ENCODE measurements at places on chromosomes 3 and 15.

- no peak for DNase-seq
Measured at GRCh38 chr15:40930430-40931299, 1.5 kb downstream of the DLL4 start.

- no peak for DNase-seq
Measured at GRCh38 chr3:15017191-15017590, 47.9 kb downstream of the MRPS25 start.

DNA sequence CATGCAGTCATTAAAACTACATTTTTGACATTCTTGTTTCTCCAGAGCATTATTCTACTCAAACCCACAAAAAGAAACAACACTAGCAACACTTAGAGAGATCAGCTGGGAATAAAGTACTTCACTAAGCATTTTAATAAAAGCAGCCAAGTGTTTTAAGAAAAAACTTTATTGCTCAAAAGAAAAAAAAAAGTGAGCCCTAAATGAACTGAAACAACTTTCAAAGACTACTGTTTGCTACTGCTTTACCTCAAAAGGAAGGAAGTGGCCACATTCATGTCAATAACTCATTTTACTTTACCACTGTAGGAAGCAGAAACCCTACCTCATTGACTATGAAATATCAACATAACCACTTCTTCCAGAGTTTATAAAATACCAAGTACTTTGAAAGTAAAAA is 91.3 kb downstream of the UACA start:
- no peak for DNase-seq

- no peak for DNase-seq
Measured at GRCh38 chr3:70218471-70218870, 94.0 kb downstream of the MDFIC2 start.

DNA sequence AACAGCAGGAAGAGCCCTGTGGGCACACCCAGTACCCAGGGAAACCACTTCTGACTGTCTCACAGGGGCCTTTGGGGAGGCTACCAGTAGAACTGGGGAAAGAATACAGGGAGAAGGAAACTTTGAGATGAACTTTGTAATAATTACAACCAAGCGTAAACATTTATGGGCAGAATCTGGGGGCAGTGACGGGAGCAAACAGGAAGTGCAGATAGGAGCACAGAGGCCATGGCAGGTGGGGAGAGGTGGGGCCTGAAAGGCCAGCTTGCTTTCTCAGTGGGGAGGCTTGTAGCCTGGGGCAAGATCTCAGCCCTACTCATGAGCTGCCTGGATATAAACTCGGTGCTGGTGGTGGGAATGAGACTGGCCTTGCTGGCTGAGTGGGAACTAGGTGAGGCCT is 209.8 kb downstream of the PLCH1 start:
- DNase-seq = no peak

- DNase-seq = no peak
Measured at GRCh38 chr3:151843275-151843674, 29.4 kb downstream of the AADAC start.

- no peak for DNase-seq
Measured at GRCh38 chr3:25442486-25442885, 14.4 kb downstream of the RARB start.

- no peak for DNase-seq
Measured at GRCh38 chr3:109563149-109563548, 225.8 kb upstream of the DPPA4 start.

GRCh38 chr3:116950301-116951055 is 240.9 kb downstream of the TUSC7 start:
- DNase-seq = no peak

DNA sequence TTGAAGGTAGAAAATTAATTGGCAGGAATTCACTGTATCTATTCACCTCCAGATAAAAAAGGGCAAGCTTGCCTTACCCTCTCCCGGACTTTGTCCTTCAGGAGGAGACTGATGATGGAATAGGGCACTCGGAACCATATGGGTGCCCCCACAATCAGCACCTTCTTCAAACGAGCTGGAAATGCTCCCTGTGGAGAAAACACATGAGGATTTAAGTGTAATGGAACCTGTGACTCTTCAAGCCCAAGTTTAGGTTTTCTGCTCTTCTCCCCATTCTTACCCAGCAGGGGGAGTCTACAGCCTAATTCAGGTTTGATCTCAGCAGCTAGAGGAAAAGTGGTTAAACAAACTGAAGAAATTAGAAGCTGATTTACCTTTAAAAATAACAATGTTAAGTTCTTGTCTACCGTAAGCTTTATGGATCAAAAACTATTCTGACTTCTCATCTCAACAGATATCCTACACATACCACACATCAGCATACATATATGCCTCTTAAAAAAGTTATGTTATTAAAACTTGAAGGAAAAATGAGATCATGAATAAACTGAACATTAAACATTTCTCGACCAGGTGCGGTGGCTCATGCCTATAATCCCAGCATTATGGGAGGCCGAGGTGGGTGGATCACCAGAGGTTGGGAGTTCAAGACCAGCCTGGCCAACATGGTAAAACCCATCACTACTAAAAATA is 57.5 kb upstream of the SIN3A start:
- DNase-seq = no peak

DNA sequence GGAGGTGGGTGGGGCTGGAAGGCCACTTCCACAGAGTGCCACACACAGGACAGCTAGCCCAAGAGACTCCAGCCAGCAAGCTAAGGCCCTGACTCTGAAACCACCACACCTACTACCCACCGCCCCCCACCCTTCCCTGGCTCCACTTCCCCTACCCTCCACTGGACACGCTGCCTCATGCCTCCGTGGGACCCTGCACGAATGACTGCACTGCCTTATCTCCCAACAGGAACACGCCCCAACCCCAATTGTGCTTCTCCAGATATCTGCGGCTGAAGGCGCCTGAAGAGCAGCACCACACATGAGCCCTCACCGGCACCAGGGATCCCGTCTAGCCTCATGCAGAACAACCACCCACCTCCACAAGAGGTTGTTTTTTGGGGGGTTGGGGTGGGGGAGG is 2.7 kb downstream of the LINGO1 start:
- DNase-seq = no peak

GRCh38 chr3:99868311-99868646 is 50.6 kb downstream of the CMSS1 start:
- no peak for DNase-seq

GRCh38 chr3:141370065-141370533 is 1.8 kb downstream of the ZBTB38 start:
- peak; percentile 91 for DNase-seq

GRCh38 chr15:78023865-78024518 is 53.5 kb downstream of the TBC1D2B start:
- DNase-seq = no peak

DNA sequence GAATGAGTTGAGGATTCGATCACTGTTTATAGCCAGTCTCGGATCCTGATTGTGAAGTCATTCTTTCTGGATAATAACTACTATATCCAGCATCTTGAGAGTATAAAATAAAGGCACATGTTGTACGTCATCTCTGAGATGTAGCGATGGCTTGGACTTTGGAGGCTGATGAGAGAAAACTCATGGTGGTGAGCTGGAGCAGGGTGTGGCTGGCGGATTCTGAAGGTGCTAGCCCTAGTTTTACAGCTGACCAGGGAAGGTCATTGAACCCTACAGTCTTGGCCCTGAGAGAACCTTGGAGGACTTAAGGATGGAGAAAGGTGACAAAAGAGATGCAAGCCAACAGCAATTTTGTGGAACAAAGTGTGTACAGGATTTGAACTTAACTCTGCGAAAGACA is 153.8 kb downstream of the IGF1R start:
- no peak for DNase-seq

DNA sequence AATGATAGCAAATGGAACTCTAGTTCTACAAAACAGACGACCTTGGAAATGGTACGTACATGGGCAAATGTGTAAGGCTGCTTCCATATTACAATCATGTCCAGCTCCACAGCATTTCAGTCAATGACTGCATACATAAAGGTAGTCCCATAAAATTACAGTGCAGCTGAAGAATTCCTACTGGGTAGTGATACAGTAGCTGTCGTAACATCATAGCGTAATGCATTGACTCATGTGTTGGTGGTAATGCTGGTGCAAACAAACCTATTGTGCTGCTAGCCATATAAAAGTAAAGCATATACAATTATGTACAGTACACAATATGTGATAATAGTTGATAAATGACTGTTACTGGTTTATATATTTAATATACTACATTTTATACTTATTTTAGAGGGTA is 18.5 kb downstream of the TTC23 start:
- no peak for DNase-seq

- no peak for DNase-seq
Measured at GRCh38 chr3:99625643-99626416, 12.6 kb upstream of the COL8A1 start.

- DNase-seq = no peak
Measured at GRCh38 chr15:56871185-56871584, 47.3 kb upstream of the TCF12 start.

- DNase-seq = no peak
Measured at GRCh38 chr3:4837374-4837930, 141.8 kb upstream of the BHLHE40 start.

DNA sequence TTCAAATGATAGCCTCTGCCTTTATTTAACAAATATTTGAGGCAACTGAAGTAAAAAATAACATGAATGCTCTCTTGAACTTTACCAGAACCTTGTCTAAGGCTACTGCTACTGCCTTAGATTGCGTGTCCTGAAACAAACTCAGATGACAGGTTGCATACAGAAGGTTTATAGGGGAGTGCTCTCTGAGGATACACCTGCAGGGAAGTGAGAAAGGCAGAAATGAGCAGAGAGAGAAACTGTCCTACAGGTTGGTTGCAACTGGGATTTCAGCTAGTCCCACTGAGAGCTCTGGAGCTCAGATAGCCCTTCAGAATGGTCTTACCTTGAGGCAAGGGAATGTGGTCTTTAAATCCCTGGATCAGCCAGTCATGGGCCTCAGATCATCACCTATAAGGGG is 165.5 kb downstream of the IL5RA start:
- no peak for DNase-seq

GRCh38 chr3:62621176-62621575 is 247.8 kb upstream of the FEZF2 start:
- no peak for DNase-seq

GRCh38 chr15:70495991-70496599 is 267.3 kb downstream of the UACA start:
- DNase-seq = no peak

DNA sequence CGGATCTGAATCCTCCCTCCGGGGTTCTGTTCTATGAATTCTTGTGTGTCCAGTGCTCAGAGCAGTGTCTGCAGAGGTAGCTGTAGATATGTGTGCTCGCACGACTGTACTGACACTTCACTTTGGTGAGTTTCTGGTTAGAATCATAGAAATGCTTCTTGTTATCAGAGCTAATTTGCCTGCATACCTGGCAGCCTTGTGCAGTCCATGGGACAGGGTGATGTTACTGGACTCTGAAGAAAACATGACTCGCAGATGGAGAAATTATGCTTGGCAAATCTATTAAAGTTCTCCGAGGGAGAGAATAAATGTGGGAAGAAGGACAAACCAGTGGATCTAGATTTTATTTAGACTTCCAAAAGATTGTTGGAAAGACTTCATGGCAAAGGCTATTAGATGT is 12.2 kb downstream of the CGNL1 start:
- no peak for DNase-seq

DNA sequence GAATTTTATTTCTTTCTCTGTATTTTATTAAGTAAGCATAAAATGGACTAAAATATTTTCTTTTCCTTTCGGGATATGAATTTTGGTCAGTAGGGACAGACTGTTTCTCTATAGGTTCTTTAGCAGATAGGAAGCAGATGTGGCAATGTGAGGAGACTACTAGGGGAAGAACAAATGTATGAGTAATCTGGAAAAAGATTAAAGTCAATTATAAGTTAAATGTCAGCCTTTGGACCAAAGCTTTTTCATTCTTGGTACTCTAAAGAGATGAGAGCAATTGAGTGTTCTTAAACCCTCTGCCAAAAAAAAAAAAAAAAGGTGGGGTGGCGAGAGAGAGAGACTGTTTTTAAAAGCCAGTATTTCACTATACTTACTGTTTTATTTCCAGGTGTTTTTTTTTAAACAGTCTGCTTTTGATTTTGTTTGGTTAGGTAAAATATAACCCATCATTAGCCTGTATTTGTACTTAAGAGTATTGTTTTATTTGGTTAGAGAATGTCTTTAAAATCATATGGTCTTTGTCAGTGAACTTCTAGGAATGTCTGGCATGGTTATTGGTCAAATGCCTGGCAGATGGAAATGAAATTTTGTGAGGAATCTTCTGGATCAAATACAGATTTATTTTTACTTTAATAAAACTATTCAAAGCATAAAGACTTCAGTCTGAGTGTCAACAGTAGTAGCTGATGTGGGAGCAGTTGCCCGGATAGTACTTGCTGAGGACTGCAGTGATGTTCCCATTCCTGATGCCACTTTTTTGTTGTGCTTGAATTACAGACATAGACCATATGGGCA is 63.8 kb downstream of the LRRC49 start:
- no peak for DNase-seq

- no peak for DNase-seq
Measured at GRCh38 chr3:188595890-188596376, 442.0 kb downstream of the LPP start.

- DNase-seq = no peak
Measured at GRCh38 chr15:92520914-92521623, 127.4 kb downstream of the ST8SIA2 start.

GRCh38 chr15:56327721-56328502 is 37.3 kb upstream of the TEX9 start:
- no peak for DNase-seq

Data from globus pallidus (tissue), 1 donor.